ENCODE measurements at places on chromosomes 5 and 9. TPM values are rescaled to one million over a fixed set of nuclear protein-coding genes. Genes with fewer than 3 reads are reported as not detected.

- H3K4me1 ChIP-seq = no peaks in the 10 kb centered on the region
- no peak overlapping the region for H3K27ac ChIP-seq
These were observed 88.9 kb upstream of the PANK3 start for GRCh38 chr5:168668078-168668477.

GRCh38 chr5:104650313-104651055 is 1087.9 kb upstream of the NUDT12 start:
- no peak overlapping the region for H3K27ac ChIP-seq
- no peak overlapping the region for H3K4me3 ChIP-seq
- DNase-seq = no peak
- H3K4me1 ChIP-seq = no peaks in the 10 kb centered on the region

Gene SLC34A3
- not detected for total RNA-seq

Gene KLF4
- total RNA-seq = 13.1 TPM

DNA sequence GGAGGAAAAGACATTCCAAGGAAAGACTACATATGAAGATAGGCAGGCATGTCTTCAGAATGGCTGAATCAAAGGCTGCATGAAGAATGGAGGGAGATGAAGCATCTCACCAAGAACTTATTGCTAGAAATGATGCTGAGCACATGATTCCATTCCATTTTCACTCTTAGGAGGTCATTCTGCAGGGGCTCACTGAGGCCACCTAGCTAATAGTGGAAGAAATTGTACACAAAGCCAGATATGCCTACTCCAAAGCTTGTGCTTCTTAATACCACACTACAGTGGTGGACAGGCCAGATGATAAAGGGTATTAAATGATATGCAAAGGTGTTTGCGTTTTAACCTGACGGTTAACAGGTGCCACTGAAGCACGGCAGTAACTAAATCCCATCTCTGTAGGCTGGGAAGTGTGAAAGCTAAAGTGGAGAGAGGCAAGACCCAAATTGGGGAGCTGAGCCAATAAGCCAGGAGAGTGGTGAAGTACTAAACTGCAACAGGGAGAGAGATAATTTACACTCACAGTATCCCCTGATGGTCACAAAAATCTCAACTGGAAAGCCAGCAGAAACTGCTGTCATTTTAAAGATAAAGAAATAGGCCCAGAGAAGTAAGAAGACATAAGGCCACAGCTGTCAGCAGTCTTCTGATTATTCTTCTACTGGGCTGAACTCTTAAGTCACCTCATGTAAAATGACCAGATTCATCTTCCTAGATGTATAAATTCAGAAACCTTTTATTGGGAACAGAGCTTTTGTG is 14.6 kb downstream of the NDUFA8 start:
- DNase-seq = no peak
- peaks cover 11% of the 10 kb centered on the region for H3K36me3 ChIP-seq
- H3K27ac ChIP-seq = no peak overlapping the region
- H3K4me3 ChIP-seq = no peak overlapping the region
- H3K4me1 ChIP-seq = peaks cover 3% of the 10 kb centered on the region

DNA sequence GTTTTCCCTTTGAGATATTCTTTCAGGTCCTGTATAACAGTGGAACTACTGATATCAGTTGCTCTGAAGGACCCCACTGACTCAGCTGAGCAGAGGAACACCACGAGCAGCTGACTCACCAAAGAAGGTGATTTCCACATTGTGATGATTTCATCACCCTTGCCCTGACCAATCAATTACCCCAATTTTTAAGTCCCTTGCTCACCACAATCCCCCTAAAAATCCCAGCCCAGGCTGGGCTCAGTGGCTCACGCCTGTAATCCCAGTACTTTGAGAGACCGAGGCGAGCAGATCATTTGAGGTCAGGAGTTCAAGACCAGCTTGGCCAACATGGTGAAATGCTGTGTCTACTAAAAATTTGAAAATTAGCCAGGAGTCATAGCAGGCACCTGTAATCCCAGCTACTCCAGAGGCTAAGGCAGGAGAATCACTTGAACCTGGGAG is 125.3 kb upstream of the ABCA1 start:
- no peak overlapping the region for H3K4me3 ChIP-seq
- no peak overlapping the region for H3K27ac ChIP-seq
- peak; percentile 49 for DNase-seq
- H3K27me3 ChIP-seq = no peaks in the 10 kb centered on the region
- no peaks in the 10 kb centered on the region for H3K36me3 ChIP-seq
- H3K4me1 ChIP-seq = no peaks in the 10 kb centered on the region

Gene SHISAL2B
- total RNA-seq = not detected

- H3K27me3 ChIP-seq = no peaks in the 10 kb centered on the region
- H3K36me3 ChIP-seq = no peaks in the 10 kb centered on the region
- peak overlapping the region; percentile 74 for H3K27ac ChIP-seq
- H3K4me1 ChIP-seq = peaks cover 78% of the 10 kb centered on the region
- no peak for DNase-seq
- peak overlapping the region; percentile 35 for H3K4me3 ChIP-seq
These were observed 166.1 kb upstream of the CCDC152 start for GRCh38 chr5:42590566-42590965.

Measured in psoas muscle (tissue), 8 donors.